ENCODE measurements at places on chromosomes 2 and 18.

DNA sequence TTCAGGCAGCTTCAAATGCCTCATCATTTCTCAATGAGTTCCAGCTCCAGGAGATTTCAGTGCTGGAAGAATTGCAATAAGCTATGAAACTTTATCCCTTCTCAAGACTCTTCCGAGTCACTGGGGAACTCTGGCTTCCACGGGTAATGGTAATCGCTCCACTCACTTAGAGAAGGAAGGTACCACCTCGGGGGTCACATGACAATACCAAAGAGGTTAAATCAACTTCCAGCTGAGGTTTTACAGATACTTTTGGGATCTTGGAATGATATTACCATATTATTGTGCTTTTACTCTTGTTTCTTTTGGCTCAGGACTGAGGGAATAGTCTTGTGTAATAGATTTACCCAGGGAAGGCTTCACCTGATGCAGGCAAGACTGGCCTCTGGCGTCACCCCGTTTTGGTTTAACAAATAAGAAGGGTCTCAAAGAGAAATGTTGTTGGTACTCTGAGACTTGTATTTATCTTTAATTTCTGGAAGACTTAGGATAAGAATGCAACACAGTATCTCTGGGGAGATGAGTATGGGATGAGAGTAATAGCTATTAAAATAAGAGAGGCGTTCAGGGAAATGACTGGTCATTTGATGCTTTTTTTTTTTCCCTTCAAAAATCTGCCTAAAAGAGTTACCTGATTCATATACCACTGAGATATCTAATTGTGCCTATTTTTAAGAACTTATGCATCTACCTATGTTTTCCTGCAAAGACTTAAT, 316.9 kb upstream of the ZEB2 start:
- H3K36me3 ChIP-seq = no peaks in the 10 kb centered on the region
- no peak overlapping the region for H3K27ac ChIP-seq
- no peak overlapping the region for H3K4me3 ChIP-seq
- no peak for DNase-seq
- no peaks in the 10 kb centered on the region for H3K27me3 ChIP-seq

- no peak overlapping the region for H3K27ac ChIP-seq
- peak; percentile 35 for DNase-seq
- H3K27me3 ChIP-seq = no peaks in the 10 kb centered on the region
- no peak overlapping the region for H3K4me3 ChIP-seq
Measured at GRCh38 chr2:5690286-5690685, 1.9 kb upstream of the SOX11 start.

DNA sequence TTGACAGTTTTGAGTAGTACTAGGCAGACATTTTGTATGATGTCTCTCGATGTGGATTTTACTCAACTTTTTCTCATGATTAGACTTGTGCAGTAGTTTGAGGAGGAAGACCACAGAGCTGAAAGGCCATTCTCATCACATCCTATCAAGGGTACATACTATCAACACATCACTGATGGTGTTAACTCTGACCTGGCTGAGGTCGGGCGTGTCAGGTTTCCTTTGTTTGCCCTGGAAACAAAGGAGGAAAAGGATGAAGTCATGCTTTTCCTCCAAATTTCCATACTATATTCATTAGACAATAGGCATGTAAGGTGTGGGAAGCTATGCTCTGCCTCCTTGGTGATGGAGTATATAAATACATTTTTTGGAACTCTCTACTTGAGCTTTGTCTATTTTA, 211.1 kb downstream of the DSEL start:
- no peak overlapping the region for H3K4me3 ChIP-seq
- no peak for DNase-seq
- H3K4me1 ChIP-seq = no peaks in the 10 kb centered on the region

GRCh38 chr2:158321264-158321663, 135.3 kb downstream of the CCDC148 start:
- no peak overlapping the region for H3K27ac ChIP-seq
- no peak overlapping the region for H3K4me3 ChIP-seq
- H3K27me3 ChIP-seq = no peaks in the 10 kb centered on the region
- H3K36me3 ChIP-seq = no peaks in the 10 kb centered on the region
- no peak for DNase-seq

DNA sequence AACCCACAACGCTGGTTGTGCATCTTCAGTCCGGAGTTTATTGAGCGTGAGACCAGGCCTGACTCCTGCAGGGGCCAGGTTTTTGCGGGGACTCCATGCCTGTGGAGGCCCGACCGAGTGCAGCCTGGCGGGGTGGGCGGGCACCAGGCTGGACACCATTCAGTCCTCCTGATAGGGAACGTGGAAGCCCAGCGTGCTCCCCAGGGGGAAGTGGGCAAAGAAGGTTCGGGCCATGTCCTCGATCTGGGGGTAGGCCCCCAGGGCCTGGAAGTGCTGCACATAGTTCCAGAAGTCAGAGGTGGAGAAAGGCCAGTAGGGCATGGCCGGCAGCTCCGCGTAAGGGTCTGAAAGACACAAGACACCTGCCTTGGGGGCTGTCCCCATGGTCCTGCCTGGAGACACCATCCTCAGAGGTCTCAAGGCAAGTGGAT, 1.4 kb downstream of the OTOS start:
- no peaks in the 10 kb centered on the region for H3K27me3 ChIP-seq
- H3K36me3 ChIP-seq = no peaks in the 10 kb centered on the region
- H3K4me1 ChIP-seq = peaks cover 5% of the 10 kb centered on the region
- DNase-seq = no peak

GRCh38 chr2:236061899-236062298, 106.3 kb downstream of the GBX2 start:
- no peaks in the 10 kb centered on the region for H3K4me1 ChIP-seq
- H3K27ac ChIP-seq = no peak overlapping the region
- no peaks in the 10 kb centered on the region for H3K36me3 ChIP-seq

DNA sequence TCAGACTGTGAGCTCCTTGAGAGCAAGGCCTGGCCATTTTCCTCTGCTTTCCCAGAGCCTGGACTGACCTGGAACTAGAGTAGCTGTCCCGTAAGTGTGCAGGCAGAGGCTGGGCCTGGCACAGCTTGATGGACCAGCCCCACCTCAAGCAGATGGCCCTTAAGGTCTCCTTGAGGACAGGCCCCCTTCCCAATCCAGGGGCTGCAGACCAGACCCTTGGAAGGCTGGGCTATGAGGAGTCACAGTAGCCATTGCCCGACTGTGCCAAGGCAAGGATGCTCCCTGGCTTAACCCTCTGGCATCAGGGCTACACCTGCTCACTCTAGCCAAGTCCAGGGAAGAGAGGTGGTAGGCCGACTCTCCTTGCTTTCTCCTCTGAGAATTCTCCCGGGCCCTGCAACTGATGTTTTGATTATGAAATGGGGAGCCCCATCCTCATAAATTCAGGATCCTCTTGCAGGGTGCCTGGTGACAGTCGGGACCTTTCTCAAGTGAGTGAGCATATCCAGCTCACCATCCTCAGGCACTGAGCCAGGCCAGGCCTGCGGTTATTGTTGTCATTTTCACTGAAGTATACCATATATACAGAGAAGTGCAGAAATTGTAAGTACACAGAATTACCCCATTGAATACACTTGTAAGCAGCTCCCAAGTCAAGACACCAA, 51.7 kb downstream of the DPYSL5 start:
- H3K36me3 ChIP-seq = no peaks in the 10 kb centered on the region
- no peak overlapping the region for H3K4me3 ChIP-seq
- H3K4me1 ChIP-seq = no peaks in the 10 kb centered on the region
- H3K27ac ChIP-seq = no peak overlapping the region
- H3K27me3 ChIP-seq = no peaks in the 10 kb centered on the region
- no peak for DNase-seq

GRCh38 chr2:237763812-237764211, 34.8 kb upstream of the RBM44 start:
- H3K27ac ChIP-seq = no peak overlapping the region
- H3K4me3 ChIP-seq = no peak overlapping the region
- no peaks in the 10 kb centered on the region for H3K27me3 ChIP-seq
- no peak for DNase-seq
- H3K4me1 ChIP-seq = no peaks in the 10 kb centered on the region

DNA sequence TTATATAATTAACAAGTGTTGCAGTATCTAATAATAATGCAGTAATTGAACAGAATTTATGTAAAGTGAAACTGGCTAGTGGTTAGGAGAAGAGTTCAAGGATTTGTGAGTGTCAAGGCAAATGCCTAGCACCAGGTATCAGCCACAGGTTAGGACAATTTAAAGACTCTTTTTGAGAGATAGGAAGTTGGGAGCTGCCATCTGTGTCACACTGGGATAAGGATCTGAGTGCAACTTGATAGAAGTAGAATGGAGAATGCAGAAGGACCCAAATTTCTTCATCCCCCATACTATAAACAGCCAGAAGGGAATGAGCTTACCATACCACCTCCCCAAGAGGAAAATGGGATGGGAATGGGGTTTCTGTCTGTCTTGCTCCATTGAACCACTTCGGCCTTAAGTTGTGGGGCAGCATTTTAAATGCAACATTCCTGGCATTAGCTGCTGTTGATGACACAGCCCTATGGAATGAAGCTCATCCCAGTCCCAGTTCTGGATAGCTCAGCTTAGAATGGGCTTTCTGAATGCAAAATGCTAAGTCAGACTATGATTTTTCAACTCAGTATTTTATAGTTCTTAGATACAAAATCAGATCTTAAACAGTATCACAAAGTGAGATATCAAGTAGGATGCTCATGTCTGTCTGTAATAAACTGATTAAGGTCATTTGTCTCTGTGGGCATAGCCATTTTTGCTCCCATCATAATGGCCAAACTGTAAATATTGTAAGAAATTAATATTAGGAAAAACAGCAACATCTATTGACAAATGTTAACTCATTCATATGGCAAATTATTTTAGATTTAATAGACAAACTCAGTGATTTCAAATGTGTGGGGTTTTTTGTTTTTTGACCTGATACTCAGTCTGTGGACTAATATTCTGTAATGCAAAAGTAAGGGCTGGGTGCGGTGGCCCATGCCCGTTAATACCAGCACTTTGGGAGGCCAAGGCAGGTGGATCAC, 44.0 kb downstream of the GPR155 start:
- peak; percentile 73 for DNase-seq
- no peaks in the 10 kb centered on the region for H3K4me1 ChIP-seq
- no peak overlapping the region for H3K4me3 ChIP-seq
- no peaks in the 10 kb centered on the region for H3K27me3 ChIP-seq
- H3K27ac ChIP-seq = no peak overlapping the region

DNA sequence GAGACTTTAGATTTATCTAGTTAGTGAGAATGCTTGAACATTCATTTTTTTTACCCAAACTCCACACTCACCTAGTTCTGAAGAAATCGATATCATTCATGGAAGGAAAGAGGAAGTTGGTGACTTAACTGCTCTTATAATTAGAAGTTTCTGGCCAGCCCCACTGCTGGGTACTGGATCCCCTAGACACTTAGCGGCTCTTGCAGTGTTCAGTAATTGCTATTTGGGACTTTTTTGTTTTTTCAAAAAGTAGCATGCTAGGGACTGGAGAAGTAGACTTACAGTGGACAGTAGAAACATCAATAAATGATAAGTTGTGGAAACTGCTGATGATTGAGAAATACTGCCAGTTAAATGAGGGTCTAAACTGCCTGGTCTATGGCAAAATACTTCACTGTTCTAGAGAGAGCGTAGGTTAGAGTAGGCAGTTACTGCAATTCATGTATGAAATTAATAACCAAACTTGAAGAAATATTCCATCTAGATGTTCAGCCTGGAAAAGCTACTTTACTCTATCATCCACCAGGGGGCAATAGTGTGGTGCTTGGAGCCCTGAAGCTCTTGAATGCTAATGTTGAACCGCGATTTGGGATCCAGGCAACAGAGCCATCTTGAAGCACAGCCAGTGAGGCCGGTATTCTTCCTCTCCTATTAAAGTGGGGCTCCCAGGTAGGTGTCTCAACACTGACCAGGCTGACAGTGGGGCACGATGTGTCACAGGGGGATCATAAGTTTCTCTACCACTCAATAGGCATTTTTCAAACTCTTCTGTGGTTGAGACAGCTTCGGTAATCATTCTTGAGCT, 146.1 kb upstream of the SESTD1 start:
- no peaks in the 10 kb centered on the region for H3K27me3 ChIP-seq
- no peaks in the 10 kb centered on the region for H3K4me1 ChIP-seq
- H3K4me3 ChIP-seq = no peak overlapping the region
- H3K27ac ChIP-seq = no peak overlapping the region
- H3K36me3 ChIP-seq = no peaks in the 10 kb centered on the region

DNA sequence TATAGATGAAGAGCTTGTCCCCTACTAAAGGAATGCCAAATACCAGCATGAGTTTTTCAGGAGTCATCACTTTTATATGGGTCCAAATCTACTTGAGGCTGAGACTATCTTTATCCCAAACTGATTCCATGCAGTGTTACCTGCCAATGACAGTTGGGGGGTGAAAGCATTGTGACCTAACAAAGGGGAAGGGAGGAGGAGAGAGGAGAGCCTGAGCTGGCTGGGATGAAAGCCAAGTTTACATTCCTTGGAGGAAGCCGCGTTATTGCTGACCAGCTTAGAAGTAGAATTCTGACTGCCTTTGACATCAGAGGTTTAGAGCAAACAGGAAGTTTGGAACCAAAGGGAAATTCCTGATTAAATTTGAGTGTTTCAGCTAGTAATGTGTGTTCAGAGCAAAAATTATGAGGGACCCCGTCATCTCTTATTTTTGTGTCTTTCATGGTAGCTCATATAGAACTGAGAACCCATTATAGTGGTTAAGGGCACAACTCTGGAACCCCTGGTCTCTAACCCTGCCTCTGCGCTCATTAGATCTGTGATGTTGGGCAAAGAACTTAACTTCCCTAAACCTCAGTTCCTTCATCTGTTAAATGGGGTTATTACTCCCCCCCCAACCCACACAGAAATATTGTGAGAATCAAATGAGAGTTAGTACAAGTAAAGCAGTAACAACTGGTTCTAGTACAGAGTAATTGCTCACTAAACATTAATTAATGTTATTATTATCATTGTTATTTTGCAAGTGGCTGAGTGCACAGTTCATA, 199.3 kb upstream of the EPAS1 start:
- H3K27ac ChIP-seq = no peak overlapping the region
- H3K36me3 ChIP-seq = no peaks in the 10 kb centered on the region
- H3K4me3 ChIP-seq = no peak overlapping the region

DNA sequence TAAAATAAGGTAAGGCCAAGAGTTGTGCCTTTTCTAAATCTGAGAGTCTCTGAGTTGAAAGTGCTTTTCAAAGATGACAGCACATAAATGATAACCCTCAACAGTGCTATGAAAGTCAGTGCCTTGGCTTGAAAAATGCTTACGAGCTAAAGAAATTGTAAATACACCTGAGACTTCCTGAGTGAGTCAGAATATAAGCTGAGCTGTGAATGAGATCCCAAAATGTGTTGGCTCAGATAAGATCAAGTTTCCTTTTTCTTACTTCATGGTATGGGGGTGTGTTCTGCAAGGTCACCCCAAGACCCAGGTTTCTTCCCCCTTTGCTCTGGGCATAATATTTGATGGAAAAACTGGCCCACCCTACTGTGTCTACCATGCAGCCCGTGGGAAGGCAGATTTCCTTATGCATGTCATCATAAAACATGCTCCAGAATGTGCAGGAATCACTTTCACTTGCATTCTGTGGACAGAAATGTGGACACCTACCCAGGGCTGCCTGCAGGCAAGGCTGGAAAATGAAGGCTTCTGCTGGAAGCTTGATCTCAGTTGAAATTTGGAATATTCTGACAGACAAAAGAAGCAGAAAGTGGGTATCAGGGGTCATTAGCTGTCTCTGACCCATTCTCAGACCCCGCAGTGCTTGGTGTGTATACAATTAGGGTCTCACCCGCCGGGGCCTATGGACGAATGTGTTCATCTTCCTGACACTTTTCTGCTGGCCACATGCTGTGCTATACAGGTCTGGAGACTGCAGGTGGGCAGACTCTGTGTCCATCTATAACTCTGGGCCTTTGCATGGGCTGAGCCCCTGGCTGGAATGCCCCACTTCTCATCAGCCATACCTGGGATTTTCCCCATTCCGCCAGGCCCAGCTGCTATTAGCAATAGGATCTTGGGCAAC, 212.6 kb downstream of the SH3RF3 start:
- H3K4me3 ChIP-seq = no peak overlapping the region
- no peak overlapping the region for H3K27ac ChIP-seq
- H3K27me3 ChIP-seq = no peaks in the 10 kb centered on the region
- DNase-seq = no peak
- no peaks in the 10 kb centered on the region for H3K36me3 ChIP-seq

Data from mesendoderm (in vitro differentiated cells).